ENCODE measurements at places on chromosomes 5 and 9.
A peak's percentile ranks its signal among the peaks of the same experiment; 100 is the strongest.

DNA sequence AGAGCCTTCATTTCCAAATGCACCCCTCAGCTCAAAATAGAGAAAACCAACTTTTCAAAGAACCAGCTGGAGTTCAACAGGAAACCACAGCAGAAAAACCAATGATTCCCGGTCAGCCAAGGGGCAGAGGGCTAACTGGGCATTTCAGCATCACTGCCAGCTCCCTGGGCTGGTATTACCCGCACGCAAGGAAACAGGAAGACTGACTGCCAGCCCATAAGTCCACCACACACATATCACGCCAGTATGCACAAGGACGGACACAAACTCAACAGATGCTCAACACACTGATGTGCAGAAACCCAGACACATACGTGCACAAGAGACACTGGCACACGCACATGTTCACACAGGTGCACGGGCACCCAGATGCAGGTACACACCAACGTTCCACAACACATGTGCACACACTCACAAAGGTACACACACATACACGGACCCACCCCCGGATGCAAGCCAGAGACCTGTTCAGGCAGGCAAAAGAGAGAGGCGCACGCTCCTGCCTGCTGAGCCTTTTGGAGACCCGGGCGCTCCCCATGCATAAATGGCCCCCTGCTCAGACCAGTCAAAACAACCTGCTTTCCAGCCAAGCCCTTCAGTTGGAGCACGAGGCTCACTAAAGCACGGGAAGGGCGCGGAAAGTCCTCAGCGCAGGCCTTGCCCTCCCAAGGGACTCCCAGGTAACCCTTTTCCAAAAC is 2.1 kb downstream of the ADAMTS2 start:
- H3K36me3 ChIP-seq = no peaks in the 10 kb centered on the region
- peak overlapping the region; percentile 72 for H3K27ac ChIP-seq
- no peaks in the 10 kb centered on the region for H3K27me3 ChIP-seq
- peak overlapping the region; percentile 75 for H3K4me3 ChIP-seq
- peaks cover 15% of the 10 kb centered on the region for H3K4me1 ChIP-seq

- peaks cover 86% of the 10 kb centered on the region for H3K27me3 ChIP-seq
- H3K4me3 ChIP-seq = no peak overlapping the region
- H3K36me3 ChIP-seq = no peaks in the 10 kb centered on the region
- H3K27ac ChIP-seq = no peak overlapping the region
- no peaks in the 10 kb centered on the region for H3K4me1 ChIP-seq
Measured at GRCh38 chr5:181166812-181167733, 19.7 kb downstream of the OR2V2 start.

GRCh38 chr9:123658792-123659191 is 271.1 kb downstream of the DENND1A start:
- DNase-seq = no peak
- H3K27me3 ChIP-seq = no peaks in the 10 kb centered on the region
- no peaks in the 10 kb centered on the region for H3K4me1 ChIP-seq
- peaks cover 7% of the 10 kb centered on the region for H3K36me3 ChIP-seq
- H3K4me3 ChIP-seq = no peak overlapping the region

- DNase-seq = no peak
- H3K27me3 ChIP-seq = no peaks in the 10 kb centered on the region
- no peak overlapping the region for H3K4me3 ChIP-seq
- no peaks in the 10 kb centered on the region for H3K36me3 ChIP-seq
Measured at GRCh38 chr5:153456993-153457392, 33.5 kb upstream of the GRIA1 start.

GRCh38 chr9:18385696-18386490 is 88.1 kb upstream of the ADAMTSL1 start:
- no peaks in the 10 kb centered on the region for H3K27me3 ChIP-seq
- no peak for DNase-seq
- no peak overlapping the region for H3K27ac ChIP-seq
- H3K36me3 ChIP-seq = no peaks in the 10 kb centered on the region

DNA sequence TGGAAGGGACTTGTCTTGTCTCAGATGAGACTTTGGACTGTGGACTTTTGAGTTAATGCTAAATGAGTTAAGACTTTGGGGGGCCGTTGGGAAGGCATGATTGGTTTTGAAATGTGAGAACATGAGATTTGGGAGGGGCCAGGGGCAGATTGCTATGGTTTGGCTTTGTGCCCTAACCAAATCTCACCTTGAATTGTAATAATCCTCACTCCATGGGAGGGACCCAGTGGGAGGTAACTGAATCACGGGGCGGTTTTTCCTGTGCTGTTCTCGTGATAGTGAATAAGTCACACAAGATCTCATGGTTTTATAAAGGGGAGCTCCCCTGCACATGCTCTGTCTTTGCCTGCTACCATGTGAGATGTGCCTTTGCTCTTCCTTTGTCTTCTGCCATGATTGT is 72.1 kb downstream of the RAI14 start:
- no peak overlapping the region for H3K27ac ChIP-seq
- H3K36me3 ChIP-seq = no peaks in the 10 kb centered on the region
- H3K4me1 ChIP-seq = no peaks in the 10 kb centered on the region
- no peaks in the 10 kb centered on the region for H3K27me3 ChIP-seq
- no peak overlapping the region for H3K4me3 ChIP-seq

- H3K36me3 ChIP-seq = no peaks in the 10 kb centered on the region
- no peaks in the 10 kb centered on the region for H3K4me1 ChIP-seq
- no peak overlapping the region for H3K4me3 ChIP-seq
- no peak for DNase-seq
- H3K27ac ChIP-seq = no peak overlapping the region
Measured at GRCh38 chr5:14136228-14136627, 6.9 kb upstream of the TRIO start.
